Stimulated activated CD8-positive, alpha-beta memory T cell treated with anti-CD3 and anti-CD28 coated beads, Interleukin-15, amount 100 ng/mL, for 48 hours (primary cell): ENCODE measurements at places on chromosomes 6 and 20.

DNA sequence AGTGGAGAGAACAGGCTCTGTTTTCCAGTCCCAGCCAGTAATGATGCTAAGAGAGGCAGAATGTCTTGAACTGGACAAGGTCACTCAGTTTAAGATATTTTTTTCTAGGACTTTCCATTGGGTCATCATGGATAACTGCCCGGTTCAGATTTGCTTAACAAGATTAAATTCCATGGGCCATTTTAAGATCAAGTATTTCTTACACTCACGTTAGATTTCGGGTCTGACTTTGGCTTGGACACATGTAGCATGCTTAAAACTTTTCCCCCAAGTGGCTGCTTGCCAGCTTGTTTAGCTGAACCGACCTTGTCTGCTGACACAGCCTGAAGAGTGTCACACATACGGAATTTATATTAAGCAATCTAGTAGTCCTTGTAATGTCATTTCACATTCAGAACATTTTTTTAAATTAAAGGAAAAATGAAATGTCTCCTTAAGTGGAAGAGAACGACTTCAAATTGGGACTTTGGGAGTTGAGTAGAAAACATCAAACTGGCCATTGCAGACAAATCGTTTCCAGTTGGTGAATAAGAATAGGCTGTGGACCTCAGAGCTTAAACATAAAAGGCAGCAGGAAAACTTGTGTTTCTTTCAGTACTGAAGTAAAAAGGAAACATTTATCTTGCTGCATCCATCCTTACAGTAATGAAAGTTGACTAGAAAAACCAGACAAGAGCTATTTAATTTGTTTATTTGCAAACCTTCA is 29.0 kb downstream of the ARMC2 start:
- no peak for DNase-seq

- no peak for DNase-seq
Observed at GRCh38 chr20:63072991-63073737, 66.4 kb upstream of the BHLHE23 start.

DNA sequence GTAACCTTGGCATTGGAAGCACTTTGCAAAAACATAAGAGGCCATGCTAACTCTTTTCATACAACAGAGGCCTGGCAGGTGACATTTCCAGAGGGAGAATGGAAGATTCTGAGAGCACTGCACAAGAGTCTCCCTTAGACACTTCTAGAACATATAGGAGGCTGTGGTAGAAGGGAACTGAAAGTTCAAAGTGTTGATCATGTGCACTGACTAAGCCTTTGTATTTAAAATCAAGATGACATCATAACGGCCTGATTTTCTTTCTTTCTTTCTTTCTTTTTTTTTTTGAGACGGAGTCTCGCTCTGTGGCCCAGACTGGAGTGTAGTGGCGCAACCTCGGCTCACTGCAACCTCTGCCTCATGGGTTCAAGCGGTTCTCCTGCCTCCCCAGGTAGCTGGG is 26.8 kb upstream of the DNAAF9 start:
- DNase-seq: no peak

DNA sequence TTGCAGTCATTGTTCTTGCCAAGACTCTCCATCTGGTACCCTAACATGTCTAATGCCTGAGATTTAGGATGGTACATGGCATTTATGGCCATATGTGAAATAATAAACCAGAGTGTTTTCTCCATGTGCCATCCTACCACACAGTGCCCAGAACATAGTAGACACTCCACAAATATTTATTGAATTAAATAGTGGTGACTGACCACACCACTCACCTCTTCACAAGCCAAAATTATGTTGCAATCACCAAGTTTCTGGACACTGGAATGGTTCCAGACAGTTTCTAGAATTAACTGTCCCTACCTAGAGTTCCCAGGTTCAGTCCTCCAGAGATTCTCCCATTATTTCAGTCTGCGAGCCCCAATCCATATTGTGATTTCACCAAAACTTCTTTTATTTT is 427.3 kb downstream of the KIF16B start:
- no peak for DNase-seq

DNA sequence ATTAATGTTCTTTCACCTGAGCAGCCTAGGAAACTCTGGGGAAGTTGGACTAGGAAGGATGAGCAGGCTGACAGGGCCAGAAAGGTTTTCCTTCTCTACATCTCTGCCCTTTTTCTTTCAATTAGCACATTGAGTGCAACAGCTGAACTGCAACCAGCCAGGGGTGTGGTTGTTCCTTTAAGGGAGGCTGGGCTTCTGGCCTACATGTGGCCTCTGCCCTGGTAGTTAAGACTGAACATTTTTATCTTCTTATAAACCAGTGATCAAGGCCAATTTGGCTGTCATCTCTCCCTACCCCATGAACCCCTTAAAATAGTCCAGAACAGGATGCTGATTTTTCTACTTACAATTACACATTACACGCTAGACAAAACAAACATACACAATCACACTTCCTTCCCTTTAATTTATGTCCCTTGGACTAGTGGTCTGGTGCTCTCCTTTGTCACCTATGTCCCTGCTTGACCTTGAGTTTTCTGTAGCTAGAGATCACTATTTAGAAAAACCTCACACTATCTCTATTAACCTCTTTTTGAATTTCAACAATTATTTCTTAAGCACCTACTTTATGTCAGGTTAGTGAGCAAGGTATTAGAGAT is 60.3 kb downstream of the RNF217 start:
- DNase-seq: no peak

- no peak for DNase-seq
Observed at GRCh38 chr6:24929242-24929641, 6.5 kb downstream of the RIPOR2 start.

DNA sequence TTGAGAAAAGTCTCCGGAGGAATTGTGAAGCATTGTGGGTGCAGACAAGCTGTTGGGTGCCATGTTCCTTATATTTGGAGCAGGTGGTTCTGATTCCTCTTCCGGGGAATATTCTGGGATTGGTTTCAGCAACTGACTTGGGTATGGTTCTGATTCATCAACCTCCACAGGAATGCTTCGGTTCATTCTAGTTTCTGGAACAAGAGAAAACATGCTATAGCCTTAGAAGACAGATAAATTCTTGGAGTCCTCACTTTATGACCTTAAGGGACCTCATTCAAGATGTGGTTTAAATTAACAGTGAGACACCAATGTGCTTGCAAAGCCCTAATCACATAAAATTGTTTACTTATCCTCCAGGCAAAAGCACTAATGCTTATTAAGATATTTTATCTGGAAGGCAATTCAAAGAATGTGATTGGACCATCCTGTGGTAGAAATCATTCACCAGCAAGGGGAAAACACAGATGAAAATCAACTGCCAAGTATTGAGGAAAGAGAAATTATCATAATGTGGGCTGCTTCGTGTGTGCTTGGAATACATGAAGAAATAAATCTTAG is 13.7 kb downstream of the TRAF3IP2 start:
- no peak for DNase-seq

DNA sequence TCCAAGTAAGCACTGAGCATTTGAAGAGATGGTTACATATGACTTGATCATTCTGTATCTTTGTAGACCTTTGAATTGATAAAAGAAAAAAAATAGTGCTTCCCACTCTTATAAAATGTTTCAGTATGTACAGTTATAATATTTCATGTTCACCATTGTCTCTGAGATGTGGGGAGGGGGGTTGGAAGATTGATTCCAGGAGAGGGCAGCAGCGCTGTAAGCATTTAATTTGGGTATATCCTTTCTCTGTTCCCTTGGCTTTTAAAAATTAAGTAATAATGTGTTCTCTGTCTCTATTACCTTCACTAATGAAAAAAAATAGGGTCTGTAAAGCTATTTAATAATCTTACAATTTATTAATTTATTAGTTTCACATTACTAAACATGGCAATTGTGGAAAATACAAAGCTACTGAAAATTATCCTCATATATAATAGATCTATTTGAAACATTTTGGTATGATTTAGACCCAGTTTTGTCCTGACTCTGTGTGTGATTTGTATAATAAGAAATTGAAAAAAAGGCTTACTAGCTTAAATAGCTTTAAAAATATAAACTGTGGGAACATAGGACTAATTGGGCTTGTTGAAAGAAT is 341.2 kb downstream of the CDKAL1 start:
- DNase-seq: no peak

DNA sequence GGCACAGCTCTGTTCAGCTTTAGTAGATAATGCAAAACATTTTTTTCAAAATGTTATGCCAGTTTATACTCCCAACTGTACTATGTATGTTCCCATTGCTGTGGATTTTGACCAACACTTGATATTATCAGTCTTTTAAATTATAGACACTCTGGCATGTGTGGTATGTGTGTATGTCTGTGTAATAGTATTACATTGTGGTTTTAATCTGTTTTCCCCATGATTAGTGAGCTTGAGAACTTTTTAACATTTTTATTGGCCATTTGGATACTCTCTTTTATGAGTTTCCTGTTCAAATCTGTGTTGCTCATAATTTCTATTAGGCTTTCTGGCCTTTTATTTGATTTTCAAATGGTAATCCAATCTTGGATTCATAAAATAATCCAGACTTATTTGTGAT is 69.2 kb upstream of the TXNDC5 start:
- DNase-seq: no peak
